ENCODE measurements at places on chromosomes 1 and 21.

DNA sequence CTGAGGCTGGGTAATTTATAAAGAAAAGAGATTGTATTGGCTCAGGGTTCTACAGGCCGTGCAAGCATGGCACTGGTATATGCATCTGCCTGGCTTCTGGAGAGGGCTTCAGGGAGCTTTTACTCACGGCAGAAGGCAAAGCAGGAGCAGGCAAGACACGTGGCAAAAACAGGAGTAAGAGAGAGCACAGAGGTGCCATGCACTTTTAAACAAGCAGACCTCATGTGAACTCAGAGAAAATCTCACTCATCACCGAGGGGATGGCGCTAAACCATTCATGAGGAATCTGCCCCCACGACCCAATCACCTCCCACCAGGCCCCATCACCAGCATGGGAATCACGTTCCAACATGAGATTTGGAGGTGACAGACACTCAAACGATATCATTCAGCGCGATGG lies 400.7 kb upstream of the RUNX1 start:
- DNase-seq, result no peak

DNA sequence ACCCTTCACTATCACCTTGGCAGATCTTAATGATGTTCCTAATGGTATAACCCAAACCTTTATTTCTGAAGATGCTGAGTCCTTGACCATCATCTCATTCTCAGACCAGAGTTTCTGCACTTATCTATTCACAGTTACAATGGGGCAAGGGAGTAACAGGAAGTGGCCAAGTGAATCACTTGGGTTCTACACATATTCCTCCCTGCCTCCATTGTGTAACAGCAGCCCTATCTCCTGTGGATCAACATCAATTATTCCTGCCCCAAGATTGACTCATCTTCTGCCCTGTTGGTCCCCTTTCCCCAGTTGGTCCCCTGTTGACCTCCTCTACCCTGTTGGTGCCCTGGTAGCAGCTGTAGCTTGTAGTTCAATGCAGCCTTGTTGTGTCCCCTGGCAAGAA lies 10.3 kb upstream of the S100A7 start:
- DNase-seq, result peak; percentile 42

- DNase-seq, result peak; percentile 7
These were observed 71.4 kb upstream of the HSPA13 start for GRCh38 chr21:14454016-14455009.

- peak; percentile 23 for DNase-seq
These were observed 248.3 kb upstream of the CAMK1G start for GRCh38 chr1:209335178-209335577.

GRCh38 chr1:94757931-94758330 lies 62.2 kb upstream of the SLC44A3 start:
- peak; percentile 94 for DNase-seq

GRCh38 chr1:243495442-243496186 lies 239.8 kb downstream of the SDCCAG8 start:
- DNase-seq, result peak; percentile 88

GRCh38 chr1:200372095-200372884 lies 37.5 kb downstream of the ZNF281 start:
- DNase-seq, result peak; percentile 60

DNA sequence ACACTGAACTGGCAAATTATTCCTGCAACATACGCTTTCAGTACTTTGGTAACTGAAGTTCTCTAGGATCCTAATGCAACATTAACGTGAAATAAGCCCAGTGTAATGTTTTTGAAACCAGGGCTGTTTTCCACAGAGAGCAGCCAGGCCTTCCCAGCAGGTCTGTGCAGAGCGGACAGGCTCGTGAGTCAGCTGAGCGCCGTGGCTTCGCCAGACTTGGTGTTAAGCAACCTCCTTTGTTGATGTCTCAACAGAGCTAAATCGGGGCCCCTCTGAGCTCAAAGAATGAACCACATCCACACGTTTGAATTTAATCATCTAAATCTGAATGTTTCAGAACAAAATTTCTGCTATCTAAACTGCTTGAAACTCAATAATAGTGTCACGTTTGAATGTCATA lies 181.8 kb upstream of the FMN2 start:
- peak; percentile 43 for DNase-seq

- peak; percentile 91 for DNase-seq
These were observed at the start of gene SAMD11 for GRCh38 chr1:923131-923990. Gene SAMD11, plus strand, starts transcription at chr1:923923. Its CDS starts 509 bp downstream, at chr1:924432.

- no peak for DNase-seq
These were observed 26.2 kb downstream of the ZMYND12 start for GRCh38 chr1:42429603-42430002.

DNA sequence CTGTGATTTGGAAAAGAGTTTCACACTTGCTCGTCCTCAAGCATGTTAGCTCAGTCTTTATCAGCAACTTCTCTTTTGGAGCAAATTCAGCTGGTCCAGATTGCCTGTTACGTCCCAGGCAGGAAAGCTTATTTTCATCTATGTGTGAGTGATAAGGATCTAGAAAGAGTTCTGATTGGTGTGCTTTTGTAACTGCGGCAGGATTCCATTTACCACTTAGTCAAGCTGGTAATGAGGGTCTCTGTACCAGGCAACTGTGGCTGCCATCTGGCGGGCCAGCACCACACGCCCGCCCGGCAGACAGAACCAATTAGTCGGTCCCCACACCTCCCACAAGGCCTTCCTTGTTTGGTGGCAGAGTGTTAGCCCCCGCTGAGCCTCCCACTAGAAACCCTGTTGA lies 21.0 kb downstream of the C1orf87 start:
- DNase-seq, result no peak

- DNase-seq, result peak; percentile 82
These were observed 2.2 kb downstream of the CACNA1E start for GRCh38 chr1:181485287-181486097.

- DNase-seq, result no peak
These were observed 12.3 kb upstream of the RCC2 start for GRCh38 chr1:17451731-17452130.

GRCh38 chr1:202010180-202011015 lies at the start of gene ELF3:
Gene ELF3, plus strand, starts transcription at chr1:202010587. Its CDS starts 550 bp downstream, at chr1:202011137.
- peak; percentile 95 for DNase-seq

DNA sequence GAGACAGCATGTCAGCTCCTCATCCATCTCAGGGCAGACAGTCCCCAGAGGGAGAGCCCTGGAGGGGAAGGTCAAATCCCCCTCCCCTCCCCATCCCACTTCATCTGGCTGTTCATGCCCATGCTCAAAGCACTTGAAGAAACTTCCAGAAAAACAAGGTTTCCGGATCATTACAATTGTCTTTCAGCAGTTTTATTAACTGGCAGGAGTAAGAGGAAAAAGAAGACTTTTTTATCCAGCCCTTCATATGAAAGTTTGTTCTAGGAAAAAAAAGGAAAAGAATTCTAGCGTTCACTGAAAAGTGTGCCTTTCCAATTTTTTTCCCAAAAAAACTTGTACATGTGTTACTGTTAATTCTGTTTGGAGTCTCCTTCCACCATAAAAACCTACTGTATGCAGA lies 145.7 kb upstream of the TIAM1 start:
- no peak for DNase-seq

DNA sequence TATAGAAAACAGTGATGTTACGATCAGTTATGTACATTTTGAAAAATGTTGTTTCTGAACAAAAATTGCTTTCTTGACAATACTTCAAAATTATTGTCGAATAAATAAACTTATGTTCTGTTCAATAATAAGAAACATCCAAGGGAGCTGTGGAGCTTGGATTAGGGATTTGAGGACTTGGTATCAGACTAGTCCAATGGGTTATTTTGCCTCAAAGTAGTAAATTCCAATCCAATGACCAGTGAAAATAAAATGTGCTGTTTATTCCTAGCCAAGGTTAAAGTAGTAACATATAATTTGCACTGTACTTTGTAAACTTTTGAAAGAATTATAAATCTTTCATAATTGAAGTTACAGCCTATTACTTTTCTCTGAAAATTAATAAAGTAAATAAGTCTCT lies 79.1 kb upstream of the IVNS1ABP start:
- no peak for DNase-seq

GRCh38 chr1:3320246-3321152 lies 134.0 kb upstream of the ARHGEF16 start:
- no peak for DNase-seq

DNA sequence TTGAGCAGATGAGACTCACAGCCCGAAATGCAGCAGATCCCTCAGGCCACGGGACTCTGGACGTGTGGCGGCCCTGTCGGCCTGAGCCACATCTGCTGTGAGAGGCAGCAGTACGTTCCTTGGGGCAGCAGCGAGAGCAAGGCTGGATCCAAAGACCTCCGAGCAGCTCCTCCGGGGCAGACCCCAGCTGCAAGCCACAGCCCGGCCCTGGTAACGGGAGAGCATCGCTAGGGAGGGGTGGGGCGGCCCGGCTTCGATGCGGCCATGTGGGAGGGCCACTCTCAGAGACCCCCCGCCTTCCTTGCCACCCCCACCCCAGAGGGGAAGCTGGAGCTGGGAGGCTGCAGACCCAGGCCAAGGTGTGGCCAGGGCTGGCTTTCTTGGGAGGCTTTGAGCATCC lies 17.8 kb downstream of the PRKCZ start:
- DNase-seq, result no peak

- peak; percentile 95 for DNase-seq
These were observed 34.7 kb downstream of the RGS5 start for GRCh38 chr1:163168053-163168452.

- DNase-seq, result no peak
These were observed 28.0 kb downstream of the AGPAT3 start for GRCh38 chr21:43892984-43893535.

DNA sequence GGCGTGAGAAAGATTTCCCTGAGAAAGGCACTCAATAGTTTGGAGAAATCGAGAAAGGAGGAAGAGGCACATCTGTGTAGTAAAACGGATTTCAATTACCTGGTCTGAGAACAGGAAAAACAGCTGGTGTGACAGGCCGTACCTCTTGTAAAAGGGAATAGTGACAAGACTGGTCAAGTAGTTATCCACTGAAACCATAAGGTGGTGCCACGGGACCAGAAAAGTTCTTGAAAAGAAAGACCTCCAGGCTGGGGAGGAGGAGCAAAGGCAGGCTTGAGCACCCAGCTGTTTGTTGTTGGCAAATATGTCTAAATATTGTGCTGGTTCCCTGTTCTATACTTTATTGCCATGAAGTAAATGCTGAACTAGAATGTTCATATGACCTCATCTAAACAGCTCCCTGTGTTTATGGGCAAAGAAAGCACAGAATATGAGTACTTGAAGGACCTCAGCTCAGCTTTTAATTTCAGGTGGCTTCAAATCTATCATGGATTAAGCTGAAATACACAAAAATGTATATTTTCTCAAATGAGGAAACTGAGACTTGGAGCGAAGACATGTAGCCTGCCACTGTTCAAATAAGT lies 4.0 kb downstream of the HAO2 start:
- DNase-seq, result peak; percentile 76

- DNase-seq, result no peak
These were observed 7.2 kb downstream of the INTS3 start for GRCh38 chr1:153735090-153735420.

DNA sequence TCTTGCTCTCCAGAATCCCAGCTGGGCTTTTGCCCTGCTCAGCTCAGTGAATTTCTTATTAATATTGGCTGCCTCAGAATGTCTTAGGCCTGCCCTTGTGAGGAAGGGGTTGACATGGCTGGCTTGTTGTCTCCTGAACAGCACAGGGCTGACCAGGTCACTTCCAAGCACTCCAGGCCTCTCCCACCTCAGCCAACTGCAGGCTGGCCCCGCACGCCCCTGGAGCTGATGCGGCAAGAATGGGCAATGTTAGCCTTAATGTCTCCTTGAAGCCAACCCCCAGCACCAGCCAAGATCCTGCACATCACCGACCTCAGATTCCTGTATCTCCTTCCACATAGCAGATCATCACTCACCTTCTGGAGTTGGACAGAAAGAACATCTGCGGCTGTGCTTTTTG lies 598.6 kb downstream of the AJAP1 start:
- DNase-seq, result no peak

DNA sequence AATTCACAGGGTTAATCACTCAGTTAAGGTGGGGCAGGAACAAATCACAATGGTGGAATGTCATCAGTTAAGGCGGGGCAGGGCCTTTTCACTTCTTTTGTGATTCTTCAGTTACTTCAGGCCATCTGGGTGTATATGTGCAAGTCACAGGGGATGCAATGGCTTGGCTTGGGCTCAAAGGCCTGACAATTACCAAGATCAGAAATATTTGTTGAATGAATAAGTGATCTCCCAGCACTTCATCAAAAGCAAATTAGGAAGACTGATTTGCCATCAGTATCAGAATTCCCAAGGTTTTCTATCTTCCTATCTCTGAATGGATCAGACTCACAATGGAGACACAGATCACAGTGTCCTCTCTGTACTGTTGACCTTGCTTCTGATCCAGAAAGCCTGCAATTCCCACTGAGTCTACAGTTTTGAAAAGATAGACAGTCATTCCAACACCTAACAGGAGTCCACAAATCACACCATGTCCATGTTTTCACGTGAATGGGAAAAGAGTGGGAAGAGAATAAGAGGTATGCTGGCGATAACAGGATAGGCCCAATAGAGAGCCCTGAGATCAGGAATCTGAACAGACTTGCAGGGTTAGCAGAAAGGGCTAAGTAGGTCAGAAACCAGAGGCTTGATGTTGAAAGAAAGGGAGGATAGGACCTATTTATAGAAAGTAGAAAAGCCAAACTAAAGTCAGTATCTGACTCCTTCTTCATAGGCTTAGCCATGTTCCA lies 75.3 kb downstream of the KCNK1 start:
- DNase-seq, result no peak

GRCh38 chr1:24100945-24101737 lies 10.8 kb downstream of the MYOM3 start:
- DNase-seq, result no peak

GRCh38 chr1:246309247-246309884 lies 197.7 kb downstream of the SMYD3 start:
- no peak for DNase-seq

GRCh38 chr1:18814425-18814824 lies 45.0 kb downstream of the TAS1R2 start:
- DNase-seq, result no peak

- DNase-seq, result peak; percentile 80
These were observed 22.9 kb upstream of the MTF2 start for GRCh38 chr1:93056214-93056613.

DNA sequence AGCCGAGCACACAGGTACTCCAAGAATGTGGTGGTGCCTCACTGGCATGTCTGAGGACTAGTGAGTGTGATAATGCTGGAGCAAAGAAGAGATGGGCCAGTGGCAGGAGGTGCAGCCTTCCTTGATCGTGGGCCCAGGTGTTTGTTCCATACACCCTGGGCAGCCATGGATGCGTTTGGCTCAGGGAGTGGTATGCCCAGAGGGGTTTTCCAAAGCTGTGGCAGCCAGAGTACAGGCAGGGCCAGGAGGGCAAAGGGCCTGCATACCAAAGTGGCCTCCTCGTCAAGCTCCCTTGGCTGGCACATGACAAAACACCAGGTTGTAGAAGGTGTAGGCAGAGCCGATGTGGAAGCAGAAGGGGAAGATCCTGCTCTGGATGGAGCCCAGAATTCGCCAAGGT lies 19.0 kb downstream of the PARS2 start:
- no peak for DNase-seq

DNA sequence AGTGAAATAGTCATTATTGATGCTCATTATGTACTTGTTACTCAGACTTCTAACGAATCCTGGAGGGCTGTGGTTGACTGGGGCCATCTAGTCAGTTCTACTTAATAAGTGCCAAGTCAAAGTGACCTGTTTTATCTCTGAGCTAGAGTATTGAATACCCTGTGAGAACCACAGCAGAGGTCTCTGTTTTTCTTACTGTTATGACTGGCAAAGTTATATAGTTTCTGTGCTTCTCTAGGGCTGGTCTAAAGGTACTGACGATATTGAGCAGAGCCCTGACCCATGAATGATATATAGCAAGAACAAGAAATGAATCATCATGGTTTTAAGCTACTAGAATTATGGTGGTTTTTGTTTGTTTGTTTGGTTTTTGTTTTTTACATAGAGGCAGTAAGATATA lies 555.8 kb downstream of the PLA2G4A start:
- no peak for DNase-seq

GRCh38 chr1:225253173-225253572 lies 174.7 kb downstream of the LBR start:
- no peak for DNase-seq
